ENCODE measurements at places on chromosomes 7 and 10.
A peak's percentile ranks its signal among the peaks of the same experiment; 100 is the strongest.

- DNase-seq: no peak
Observed at GRCh38 chr7:2002561-2003450, 229.9 kb downstream of the MAD1L1 start.

- DNase-seq: no peak
Observed at GRCh38 chr10:46304062-46304461, 17.3 kb downstream of the ANTXRL start.

DNA sequence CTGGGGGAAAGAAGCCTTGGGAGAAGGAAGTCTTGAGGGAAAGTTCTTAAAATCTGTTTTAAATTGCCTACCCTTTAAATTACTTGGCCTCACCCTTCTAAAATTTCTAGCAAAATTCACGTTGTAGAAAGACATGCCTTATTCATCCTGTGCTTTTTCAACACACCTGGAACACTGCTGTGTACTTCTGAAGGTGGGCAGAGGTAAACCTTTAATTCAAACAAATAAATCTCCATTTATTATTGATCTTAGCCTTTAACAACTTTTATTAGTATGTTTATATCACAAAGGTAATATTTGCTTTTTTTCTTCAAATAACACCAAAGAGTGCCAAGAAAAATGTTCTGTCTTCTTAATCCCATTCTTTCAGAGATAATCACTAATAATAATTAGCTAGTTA lies 30.7 kb downstream of the DNAJB9 start:
- DNase-seq: no peak

DNA sequence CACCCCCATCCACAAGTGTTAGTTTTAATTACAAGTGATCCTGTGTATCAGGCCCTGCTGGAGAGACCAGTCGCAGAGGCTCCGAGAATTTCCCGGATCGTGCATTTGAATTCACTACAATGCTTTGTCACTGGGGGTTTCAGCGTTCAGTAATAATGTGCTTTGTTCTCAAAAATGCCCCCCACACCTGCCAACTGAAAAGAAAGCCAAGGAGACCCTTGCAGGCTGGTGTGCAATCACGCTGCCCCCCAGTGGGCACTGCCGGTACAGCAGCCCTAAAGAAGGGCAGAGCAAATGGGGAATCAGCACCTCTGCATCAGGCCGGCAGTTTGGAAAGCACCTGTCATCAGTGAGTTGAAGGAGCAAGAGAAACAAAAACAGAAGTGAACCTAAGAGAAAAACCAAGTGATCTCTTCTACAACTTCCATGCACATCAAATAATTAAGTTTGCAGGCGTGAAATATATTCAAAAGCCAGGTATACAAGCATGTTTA lies 177.6 kb downstream of the PARD3 start:
- peak; percentile 45 for DNase-seq

- no peak for DNase-seq
Observed at GRCh38 chr10:91643700-91644099, 10.8 kb upstream of the PPP1R3C start.

DNA sequence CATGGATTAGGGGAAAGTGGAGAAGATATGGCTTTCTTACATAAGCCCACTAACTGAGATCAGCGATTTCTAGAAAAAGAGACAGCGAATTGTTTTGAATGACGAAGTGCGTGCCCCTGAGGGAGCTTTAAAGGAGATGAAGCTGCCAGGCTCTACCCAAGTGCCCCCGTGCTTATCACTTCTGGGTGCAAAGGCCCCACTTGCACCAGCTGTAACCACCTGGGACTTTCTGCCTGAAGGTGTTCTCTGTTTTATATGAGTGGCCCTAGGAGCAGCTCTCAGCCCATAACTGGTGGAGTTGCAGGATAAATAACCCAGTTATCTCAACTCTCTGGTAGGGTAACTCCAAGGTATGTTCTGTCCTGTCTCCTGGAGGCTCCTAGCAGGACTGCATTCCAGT lies 20.4 kb upstream of the CARD11 start:
- no peak for DNase-seq

DNA sequence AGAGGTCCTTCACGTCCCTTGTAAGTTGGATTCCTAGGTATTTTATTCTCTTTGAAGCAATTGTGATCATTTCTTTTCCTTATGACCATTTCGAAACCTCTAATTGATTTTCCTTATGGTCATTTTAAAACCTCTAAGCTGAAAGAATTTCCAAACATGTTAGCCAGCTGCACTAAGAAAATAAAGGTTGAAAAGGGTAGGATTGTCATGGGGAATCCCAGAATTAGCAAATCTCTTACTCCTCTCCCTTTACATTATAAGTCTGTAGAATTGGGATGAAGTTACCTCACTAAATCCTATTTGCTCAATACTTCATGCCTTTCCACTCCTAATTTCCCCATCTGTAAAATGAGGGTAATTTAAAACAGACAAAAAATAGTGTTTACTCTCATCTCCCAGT lies 79.5 kb downstream of the FAM185A start:
- no peak for DNase-seq

DNA sequence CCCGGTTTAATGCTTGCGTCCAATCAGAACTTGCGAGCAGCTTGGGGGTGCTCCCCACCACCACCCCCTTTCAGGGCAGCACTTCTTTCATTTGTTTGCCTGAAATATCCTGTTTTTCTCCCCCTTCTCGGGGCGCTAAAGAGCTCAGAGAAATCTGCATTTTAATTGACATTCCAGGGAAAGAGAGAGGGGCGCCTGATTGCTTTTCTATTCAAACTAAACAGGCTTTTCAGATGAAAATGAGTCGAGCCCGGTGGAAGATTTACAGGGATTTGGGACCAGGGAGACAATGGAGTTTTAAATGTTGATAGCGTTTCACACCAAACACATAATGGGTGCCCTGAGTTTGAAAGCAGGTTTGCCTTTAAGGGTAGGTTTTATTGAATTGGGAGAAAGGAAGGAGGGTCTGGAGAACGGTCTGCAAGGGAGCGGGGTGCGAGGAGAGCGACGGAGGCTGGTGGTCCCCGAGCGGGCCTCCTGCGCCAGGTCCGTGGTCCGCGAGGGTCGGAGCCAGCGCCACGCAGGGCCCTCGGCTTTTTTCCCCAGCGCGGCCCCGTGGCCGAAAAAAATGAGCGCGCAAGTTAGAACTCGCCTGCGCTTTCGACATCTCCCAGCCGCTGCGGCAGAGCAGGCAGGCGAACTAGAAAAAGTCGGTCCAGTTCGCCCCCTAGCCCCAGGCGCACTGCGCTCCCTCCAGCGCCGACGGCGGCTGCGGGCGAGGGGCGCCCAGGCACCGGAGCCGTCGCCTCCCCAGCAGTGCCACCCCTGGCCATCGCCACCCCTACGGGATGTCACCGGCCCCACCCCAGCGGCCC lies 1.3 kb downstream of the FGFR2 start:
- DNase-seq: no peak

DNA sequence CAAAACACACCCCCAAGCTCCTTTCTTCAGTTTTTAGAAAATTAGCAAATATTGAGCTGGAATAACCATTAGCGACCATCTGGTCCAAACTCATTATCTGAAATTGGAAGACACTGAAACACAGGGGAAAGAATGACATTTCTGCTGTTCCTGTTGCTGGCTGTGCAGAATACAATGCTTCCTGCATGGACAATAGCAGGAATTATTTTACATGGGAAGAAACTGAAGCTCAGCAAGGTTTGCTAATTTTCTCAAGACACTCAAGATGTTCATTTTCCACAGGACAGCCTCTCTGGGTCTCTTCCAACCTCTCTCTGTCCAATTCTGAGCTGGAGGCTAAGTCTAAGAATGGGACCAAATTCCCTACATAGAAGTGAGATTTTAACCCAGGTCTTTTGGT lies 81.9 kb upstream of the TNS3 start:
- DNase-seq: no peak

- DNase-seq: no peak
Observed at GRCh38 chr7:69426705-69427104, 171.6 kb upstream of the AUTS2 start.

- DNase-seq: no peak
Observed at GRCh38 chr7:13236026-13236425, 548.6 kb downstream of the ARL4A start.

GRCh38 chr10:5484205-5484604 lies 15.2 kb downstream of the CALML5 start:
- no peak for DNase-seq

- no peak for DNase-seq
Observed at GRCh38 chr7:22676385-22676784, 50.6 kb upstream of the IL6 start.

DNA sequence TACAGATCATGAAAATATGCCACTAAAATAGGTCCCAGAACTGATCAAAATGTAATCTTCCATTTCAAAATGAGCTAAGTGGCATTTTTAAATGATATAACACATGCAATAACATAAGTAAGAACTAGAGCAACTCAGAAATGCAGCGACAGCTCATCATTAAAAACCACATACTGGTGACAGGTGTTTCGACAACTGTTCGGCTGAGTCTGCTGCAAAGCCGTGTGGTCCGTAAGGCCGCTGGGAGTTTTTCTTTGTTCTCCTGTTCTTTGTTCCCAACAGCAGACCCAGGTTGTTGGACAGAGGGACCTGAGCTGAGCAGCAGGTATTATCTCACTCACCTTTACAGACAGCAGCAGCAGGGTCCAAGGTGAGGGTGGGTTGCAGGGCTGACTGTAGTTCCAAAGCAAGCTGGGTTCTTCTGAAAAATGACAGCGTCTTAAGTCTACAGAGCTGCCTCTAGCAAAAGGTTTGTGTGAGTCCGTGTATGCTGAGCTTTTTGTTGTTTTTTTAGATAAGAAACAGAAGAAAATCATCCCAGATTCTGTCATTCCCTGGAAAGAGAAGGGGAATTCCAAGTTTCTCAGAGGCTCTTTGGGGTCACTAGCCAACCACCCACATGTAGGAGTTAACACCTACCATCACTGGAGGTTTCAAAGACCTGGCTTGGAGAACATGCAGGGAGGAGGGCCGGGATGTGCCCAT lies 45.4 kb upstream of the MACROH2A2 start:
- no peak for DNase-seq

- no peak for DNase-seq
Observed at GRCh38 chr10:6300106-6300783, 97.5 kb downstream of the PFKFB3 start.

- DNase-seq: no peak
Observed at GRCh38 chr10:73131301-73131700, 21.0 kb downstream of the NUDT13 start.

DNA sequence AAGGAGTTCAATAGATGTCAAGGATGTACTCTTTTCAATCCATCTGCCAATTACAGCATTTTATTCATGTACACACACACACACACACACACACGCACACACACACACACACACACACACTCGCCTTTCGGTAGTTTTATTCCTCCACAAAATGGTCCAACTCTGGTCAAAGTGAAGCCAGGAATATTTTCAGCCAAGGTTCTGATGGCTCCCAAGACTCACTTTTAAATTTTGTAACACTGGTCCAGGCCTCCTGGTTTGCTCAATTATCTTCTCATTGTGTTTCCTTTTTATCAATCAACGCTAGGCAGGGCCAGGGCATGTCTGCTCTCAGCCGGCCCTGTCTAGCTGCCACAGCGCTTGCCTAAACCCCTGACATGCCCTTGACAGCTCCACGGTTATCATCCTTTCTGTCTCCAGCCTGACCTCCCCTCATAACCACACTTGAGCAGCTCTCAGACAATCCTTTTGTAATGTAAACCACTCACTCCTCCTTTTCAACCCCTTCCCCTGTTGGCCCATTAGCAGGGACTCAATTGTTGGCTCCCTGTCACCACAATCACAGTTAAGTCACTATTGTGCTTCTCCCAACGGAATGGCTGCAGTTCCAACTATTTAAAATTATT lies 115.1 kb downstream of the ICA1 start:
- DNase-seq: no peak

DNA sequence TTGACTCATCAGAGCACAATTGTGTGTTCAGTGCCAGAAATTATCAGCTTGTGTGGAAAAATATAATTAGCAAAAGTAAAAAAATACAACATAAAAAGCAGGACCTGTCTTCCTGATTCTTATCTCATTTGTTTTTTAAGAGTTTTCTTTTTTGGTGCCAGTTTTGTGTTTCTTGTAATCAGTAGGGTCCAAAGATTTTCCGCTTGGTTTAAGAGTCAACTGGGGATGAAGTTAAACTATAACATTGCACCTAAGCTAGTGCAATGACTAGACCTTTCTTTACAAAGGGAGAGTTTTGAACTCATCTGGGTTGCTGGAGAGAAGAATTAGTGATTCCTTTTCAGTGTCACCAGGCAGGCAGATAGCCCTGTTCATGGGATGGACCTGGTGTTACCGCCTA lies 113.4 kb downstream of the PLPP4 start:
- no peak for DNase-seq

GRCh38 chr10:124003481-124003870 lies 89.9 kb downstream of the CHST15 start:
- no peak for DNase-seq
